NCI-H1417 (cell line): ENCODE measurements at places on chromosomes 3 and 15.

- DNase-seq, result no peak
These were observed 126.3 kb downstream of the TNIK start for GRCh38 chr3:171333784-171334464.

DNA sequence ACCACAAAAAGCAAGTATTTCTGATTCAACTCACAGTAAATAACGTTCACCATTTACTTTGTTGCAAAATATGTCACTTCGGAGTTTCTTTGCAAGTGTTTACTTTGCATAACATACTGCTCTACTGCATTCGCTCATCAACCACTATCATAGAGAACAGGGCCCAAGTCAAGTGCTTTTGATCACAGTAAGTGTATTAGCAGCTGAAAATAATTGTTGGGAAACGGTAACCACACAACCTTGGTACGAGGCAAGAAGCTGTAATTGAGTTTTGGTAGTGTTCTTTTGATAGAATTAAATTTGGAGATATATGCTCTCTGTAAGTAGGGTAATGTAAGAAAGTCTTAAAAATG, 80.1 kb downstream of the SATB1 start:
- DNase-seq, result no peak

GRCh38 chr3:150407808-150408220, 284 bp upstream of the TSC22D2 start:
- peak; percentile 93 for DNase-seq

DNA sequence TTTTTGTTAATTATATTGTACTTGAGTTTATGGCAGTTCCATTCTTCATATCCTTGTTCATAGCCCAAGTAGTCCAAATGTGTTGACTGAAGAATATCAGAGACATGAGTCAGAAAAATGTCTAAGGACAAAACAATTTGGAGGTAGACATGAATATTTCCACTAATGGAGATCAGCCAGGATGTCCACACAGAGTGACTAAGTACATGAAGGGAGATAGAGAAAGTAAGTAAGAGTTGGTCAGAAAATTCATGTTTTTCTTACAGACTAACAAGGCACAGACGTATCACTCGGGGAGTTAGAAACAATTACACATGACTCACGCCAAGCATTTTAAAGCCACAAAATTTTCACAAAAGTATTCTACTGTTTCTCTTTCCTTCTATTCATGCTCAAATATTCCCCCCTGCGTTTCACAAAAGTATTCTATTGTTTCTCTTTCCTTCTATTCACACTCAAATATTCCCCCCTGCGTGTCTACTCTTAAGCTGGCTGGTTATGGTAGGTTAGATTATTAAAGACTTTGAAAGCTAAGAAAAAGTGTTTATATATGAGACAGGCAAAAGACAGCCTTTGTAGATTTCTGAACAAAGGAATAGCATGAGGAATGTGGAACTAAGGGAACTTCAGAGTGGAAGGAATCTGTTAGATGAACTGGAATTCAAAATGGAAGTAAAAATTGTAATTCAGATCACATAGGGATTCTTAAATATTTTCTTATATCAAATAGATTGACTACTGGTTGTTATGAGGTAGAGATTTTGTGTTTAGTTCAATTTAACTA, 648.7 kb upstream of the CCDC54 start:
- DNase-seq, result no peak

- DNase-seq, result peak; percentile 45
These were observed 11.5 kb downstream of the APH1B start for GRCh38 chr15:63288778-63289378.

DNA sequence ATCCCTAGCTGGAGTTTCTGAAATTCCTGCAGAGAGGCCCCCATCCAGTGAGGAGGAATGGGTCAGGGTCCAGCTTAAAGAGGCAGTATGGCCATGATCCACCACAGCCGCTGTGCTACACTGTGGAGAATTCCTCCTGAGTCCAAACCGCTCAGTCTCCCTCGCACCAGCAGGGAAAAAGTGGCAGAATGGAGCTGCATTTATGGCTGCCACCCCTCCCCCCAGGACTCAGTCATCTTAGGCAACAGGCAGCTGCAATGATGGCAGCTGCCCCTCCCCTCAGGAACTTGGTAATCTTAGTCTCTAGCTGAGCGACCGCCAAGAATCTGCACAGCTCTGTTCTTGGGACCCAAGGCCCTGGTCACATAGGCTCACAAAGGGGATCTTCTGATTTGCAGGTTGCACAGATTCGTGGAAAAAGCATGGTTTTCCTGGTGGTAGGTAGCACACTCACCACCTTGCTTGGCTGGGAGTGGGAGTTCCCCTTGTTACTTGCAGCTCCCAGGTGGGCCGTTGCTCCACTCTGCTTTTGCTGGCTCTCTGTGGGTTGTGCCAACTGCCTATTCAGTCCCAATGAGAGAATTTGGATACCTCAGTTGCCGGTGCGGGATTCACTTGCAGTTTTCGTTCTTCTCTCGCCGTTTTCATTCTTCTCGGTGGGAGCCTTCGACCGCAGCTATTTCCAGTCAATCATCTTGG, 204.1 kb downstream of the STXBP5L start:
- no peak for DNase-seq

DNA sequence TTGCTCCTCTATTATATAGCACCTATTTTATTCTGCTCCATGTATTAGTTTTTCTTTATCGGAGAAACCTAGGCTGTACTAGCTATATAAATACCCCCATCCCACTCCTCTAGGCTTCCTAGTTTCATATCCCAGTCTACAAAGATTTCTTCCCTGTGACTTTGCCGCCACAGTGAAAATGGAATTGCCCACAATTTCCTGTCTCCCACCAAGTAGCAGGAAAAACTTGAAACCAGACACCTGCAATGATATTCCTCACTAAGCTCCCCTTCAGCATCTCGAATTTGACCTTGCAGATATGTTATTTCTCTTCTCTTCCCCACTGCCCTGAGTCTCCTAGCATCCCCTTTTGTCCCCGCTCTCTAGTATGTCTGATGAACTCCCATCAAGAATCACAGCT, 685.8 kb upstream of the CCDC54 start:
- DNase-seq, result no peak
